Stimulated activated CD8-positive, alpha-beta memory T cell treated with anti-CD3 and anti-CD28 coated beads, Interleukin-4, amount 100 ng/mL, for 4 hours (primary cell): ENCODE measurements at places on chromosomes 1 and 21.
A peak's percentile ranks its signal among the peaks of the same experiment; 100 is the strongest.

- DNase-seq: no peak
Measured at GRCh38 chr1:154820646-154821045, 49.4 kb downstream of the KCNN3 start.

GRCh38 chr21:45304945-45305344 lies 17.2 kb upstream of the POFUT2 start:
- no peak for DNase-seq

GRCh38 chr1:224080115-224080774 lies 33.7 kb upstream of the FBXO28 start:
- no peak for DNase-seq

DNA sequence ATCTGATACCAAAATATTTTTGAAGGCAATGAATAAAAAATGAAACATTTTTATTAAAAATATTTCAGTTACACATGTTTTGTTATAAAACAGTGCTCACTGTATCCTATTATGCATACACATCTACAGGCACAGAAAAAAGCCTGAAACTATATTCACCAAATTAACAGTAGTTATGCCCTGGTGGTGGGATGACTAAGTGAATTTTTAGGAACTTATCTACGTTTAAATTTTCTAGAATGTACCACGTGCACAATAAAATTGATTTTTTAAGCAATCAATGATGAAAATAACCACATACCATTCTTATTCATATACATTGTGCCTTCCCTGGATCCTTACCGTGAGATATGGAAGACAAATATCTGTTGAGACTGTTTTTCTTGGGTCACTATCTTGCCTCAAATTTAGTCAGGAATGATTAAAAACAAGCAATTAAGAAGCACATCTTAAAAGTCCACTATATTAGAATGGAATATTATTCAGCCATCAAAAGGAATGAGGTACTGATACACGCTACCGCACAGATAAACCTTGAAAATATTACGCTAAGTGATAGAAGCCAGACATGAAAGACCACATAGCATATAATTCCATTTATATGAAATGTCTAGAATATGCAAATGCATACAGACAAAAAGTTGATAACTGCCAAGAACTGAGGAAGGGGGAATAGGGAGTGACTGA lies 17.4 kb downstream of the TP53BP2 start:
- DNase-seq: no peak

GRCh38 chr1:26887125-26887524 lies 3.0 kb downstream of the GPN2 start:
- no peak for DNase-seq

DNA sequence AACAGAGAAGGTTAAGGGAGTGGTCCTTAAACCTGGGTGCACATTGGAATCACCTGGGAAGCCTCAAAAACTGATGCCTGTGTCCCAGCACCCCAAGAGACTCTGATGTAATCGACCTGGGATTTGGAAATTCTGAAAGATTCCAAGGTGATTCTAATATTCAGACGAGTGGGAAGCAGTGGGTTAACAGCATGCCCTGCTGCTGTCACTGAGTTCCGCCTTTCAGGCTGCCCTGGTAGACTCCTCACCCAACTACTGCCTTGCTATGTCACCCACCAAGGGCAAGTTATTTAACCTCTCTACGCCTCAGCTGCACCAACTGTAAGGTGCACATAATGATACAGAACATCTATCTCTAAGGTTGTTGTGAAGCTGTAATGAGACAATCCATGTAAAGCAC lies 59.2 kb downstream of the CD34 start:
- DNase-seq: no peak

- no peak for DNase-seq
Measured at GRCh38 chr1:84603941-84604830, 29.9 kb upstream of the CTBS start.

DNA sequence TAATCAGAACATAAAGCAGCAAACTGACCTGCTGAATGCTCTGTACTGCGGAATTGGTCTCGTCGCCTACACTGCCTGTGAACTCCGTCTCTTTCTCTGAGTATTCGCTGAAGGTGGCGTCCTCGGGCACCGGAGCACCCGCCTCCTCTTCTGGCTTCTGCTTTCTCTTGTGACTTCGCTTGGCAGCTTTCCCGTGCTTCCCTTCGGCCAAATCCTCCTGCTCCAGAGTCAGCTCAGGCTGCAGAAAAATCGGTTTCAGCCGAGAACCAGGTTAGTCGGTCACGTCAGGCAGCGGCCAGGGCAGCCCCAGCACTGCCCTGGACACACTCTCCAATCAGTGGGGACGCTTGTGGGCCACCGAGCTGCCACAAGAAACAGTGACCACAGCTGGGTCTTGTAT lies 35.8 kb upstream of the RIPK4 start:
- no peak for DNase-seq

GRCh38 chr21:45253633-45254459 lies 33.8 kb downstream of the POFUT2 start:
- DNase-seq: no peak

- peak; percentile 23 for DNase-seq
Measured at GRCh38 chr1:20194757-20195461, 8.6 kb upstream of the PLA2G2C start.

DNA sequence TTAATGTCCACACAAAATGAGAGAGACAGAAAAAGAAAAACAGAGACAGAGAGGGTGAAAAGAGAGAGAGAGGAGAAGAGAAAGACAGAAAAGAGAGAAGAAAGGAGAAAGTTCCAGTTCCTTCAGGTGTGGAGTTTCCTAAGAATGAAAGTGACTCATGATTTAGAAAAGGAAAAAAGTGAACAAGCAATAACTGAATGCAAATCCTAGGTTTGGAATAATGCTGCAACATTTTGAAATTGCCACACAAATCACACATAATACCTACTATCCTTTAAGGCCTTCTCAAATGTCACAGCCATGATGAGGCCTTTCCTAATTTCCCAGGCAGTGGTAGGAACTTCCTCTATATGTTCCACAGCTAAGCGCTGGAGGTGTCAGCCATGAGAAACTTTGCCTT lies 31.5 kb upstream of the XPR1 start:
- no peak for DNase-seq
